ENCODE measurements at places on chromosomes 16 and 17.

GRCh38 chr16:53912155-53912554 is 208.2 kb downstream of the FTO start:
- peak; percentile 10 for DNase-seq

GRCh38 chr17:27577884-27578717 is 52.9 kb upstream of the LGALS9 start:
- no peak for DNase-seq

DNA sequence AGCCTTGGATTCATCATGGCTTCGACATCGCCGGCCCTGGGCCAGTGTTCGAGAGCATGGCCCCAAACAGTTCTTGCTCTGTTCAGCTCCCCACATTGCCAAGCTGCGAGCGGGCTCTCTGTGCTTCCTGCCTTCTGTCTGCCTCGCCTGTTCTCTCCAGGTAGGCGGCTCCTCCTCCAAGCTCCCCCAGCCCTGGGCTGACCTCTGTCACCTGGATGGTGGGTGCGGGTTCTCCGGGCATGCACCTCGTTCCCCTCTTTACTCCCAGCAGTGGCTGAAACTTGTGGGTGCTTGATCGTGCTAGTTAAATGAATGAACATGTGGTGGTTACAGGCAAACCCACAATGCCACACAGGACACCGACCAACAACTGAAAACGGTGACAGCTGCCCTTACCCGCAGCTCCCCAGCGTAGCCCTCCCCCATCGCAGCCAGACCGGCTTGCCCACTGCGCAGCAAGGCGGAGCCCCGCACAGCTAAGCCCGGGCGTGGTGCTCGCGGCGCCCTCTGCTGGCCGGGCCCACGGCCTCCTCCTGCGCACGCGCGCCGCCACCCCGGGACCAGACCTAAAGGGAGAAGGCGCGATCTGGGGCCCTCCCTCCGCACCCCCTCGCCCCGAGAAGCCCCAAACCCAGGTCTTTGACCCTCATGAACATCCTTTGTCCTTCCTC is 23.0 kb upstream of the EIF1 start:
- peak; percentile 79 for DNase-seq

GRCh38 chr17:1916963-1917715 is 87.3 kb downstream of the RPA1 start:
- no peak for DNase-seq

DNA sequence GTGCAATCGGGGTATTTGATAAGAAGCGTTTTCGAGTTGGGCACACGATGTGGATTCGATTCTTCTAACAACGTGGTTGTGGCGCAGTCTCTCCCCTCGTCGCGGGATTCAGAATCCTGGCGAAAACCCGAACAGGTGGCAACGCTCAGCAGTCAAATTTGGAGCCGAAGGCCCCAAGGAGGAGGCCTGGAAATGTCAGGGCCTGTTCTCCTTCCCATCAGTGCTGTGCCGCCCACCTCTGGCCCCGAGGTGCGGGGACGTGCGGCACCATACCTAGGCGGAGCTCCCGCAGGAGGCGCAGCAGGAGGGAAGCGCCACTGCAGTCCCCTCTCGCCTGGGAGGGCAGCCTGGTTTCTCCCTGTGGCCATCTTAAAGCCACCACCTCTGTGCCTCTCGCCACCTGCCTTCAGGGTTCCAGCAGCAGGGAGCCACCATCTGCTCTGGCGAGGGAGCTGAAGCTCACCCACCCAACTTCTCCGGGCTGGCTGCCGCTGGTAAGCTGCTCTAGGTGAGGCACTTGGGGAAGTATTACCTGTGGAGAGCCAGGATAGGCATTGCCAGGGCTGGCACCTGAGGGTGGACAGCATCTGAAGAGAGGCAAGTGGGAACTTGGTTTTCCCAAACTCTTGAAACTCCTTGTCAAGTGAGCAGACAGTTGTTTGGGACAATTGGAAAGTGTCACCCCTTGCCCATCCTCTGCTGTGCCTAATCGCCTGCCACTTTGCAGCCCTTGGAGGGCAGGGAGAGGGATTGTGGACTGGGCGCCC is 2.6 kb upstream of the AATF start:
- no peak for DNase-seq

DNA sequence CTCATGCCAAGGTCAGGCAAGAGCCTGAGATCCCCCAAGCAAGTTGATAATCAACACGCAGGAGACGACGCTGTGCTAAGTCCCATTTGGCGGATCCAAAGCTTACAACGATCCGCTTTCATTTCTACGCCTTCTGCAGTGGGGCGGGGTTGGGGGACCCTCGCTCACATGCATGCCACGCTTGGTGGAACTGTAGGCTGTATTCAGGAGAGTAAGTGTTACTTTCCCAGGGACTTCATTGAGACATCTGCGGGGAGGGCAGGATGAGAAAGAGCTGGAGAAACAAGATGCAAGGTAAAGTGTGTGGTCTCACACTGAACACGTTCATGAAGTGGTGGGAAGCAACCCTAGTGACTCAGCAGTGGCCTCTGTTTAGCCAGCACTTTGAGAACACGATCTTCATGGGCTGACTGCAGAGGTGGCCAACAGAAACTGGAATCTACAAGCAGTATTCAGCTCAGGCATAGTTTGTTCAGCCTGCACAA is 100.5 kb downstream of the XYLT1 start:
- no peak for DNase-seq

DNA sequence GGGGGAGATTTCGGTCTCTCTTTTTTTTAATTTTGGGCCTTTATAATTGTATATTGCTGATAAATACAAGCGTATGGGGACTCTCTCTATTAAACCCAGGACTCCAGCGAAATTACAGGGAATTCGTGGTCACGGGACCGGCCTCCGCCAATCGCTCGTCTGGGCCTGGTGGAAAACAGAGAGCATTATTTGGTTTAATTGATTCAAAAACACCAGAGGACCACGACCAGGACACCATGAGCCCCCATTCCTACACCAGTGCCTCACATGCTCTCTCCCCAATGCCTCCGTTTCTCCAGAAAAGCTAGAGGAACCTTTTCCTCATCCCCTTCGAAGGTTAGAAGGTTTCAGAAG is at the start of gene HOXB2:
Gene HOXB2 (minus strand): TSS at position 88 of the 354 bp plus-strand sequence. CDS start 198 bp downstream, outside the sequence.
- no peak for DNase-seq

DNA sequence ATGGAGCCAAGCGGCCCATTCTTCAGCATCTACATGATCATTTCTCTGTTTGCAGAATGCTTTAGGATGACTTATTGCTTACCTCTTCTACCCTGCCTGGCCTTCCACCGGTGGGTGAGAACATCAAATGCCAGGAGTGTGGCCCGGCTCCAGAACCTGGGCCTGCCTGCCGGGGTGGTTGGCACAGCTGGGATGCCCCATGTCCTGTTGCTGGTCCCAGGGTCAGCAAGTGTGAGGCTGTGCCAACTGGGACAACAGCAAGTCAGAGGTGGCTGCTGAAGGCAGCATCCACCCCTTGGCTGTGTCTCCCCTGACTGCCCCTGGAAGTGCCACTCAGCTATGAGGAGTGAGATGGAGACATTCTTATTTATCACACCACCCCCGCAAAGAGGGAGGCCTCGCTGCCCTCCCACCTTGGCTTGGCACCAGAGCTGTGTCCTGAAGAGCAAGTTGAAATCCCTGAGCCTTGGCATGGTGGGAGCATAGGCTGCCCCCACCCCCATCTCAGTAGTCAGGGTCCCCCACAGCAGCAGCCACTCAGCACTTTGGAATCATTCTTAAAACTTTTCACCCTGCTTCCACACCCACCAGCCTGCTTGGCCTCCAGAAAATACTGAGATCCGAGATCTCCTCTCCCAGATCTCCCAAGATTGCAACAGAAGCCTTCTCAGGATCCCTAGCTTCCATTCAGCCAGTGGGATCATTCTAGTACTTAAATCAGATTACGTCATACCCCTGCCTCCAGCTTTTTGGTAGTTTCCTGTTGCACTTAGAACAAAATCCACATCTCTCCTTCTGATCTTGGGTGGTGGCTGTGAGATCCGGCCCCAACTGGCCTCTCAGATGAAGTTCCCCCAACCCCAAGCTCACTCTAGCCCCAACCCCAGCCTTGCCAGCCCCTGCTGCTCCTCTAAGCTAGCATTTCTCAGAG is 127.5 kb downstream of the SOCS1 start:
- no peak for DNase-seq

DNA sequence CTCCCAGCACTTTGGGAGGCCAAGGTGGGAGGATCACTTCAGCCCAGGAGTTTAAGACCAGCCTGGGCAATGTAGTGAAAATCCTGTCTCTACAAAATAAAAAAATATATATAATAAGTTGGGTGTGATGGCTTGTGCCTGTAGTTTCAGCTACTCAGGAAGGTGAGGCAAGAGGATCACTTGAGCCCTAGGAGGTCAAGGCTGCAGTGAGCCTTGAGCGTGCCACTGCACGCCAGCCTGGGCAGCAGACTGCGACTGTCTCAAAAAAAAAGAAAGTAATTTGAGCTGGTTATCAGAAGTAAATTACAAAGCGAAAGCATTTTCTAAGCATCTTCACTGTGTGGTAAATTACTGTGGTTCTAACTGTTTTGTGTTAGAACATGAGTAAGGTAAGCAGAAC is 66.2 kb downstream of the NQO1 start:
- DNase-seq, result no peak

DNA sequence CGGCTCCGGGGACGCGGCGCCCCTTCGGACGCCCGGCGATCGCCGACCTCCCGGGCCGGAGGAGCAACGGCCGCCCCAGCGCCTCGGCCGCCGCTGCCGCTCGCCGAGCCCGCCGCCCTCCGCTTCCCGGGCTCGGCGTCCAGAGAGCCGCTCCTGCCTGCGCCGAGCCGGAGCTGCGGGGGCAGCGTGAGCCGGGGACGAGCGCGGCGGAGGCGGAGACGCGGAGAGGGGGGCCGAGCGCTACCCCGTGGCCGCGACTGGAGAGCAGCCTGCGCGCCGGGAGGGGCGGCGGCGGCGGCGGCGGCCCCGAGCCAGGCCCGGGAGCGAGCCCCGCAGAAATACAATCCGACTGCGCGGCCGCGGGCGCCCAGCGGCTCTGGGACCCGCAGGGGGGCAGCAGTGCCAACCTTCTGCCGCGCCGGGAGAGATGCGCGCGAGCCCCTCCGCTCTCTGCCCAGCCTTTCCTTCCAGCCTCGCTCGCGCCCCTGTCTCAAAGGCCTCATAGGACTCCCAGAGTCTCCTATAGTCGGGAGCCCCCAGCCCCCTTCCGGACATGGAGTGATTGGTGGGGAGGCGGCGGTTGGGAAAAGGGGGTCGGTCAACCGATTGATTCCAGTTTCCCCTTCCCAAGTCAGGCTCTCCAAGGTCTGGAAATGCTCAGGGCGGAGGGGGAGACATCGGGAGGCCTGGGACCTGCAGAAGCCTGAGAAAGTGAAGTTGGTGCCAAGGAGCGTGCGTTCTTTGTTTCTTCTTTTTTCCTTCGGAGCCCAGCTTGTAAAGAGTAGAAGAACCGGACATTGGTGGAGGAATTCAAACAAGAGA is 1.0 kb upstream of the SDK2 start:
- no peak for DNase-seq

GRCh38 chr17:61647047-61647446 is 56.0 kb upstream of the NACA2 start:
- no peak for DNase-seq

DNA sequence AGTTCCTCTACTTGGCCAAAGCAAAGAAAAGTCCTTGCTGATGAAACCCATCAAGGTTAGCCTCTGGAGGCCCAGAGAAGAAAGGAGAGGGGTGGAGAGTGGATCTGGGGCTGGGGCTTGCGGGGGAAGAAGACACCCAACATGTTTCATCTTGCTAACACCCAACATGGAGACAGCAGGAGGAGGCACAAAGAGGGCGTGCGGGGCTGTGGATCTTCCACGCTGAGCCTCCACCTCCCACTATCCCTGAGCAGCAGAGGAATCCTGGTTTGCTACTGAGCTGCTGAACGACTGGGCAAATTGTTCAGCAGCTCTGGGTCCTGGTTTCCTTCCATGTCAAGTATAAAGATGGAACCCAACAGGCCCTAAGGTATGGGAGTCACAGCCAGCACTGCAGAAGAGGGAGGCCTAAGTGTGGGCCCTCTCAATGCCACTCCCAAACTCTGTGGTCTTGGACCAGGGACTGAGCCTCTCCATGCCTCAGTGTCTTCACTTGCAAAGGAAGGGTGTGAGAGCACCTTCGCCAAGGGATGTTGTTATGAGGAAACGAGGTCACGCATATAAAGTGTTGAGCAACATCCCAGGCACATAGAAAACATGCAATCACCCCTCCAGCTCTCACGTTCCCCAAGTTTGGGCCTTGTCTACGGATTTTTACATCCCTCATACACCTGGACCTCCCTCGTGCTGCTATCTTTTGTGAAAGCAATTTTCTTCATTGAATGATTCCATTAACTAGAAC is 122.5 kb downstream of the XYLT1 start:
- DNase-seq, result no peak

GRCh38 chr17:78840530-78840779 is 159 bp downstream of the USP36 start:
- no peak for DNase-seq

- no peak for DNase-seq
These were observed 32.2 kb downstream of the RHBDL3 start for GRCh38 chr17:32297860-32298259.

GRCh38 chr16:49651996-49652395 is 203.9 kb downstream of the ZNF423 start:
- no peak for DNase-seq

DNA sequence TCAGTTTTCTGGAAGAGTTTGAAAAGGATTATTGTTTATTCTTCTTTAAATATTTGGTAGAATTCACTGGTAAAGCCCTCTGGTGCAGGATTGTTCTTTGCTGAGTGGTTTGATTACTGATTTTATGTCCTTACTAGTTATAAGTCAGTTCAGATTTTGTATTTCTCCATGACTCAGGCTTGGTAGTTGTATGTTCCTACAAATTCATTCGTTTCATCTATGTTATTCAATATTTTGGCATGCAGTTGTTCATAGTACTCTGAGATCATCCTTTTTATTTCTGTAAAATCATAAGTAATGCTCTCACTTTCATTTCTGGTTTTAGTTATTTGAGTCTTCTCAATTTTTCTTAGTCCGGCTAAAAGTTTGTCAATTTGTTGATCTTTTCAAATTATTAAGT is 58.1 kb upstream of the CRYM start:
- no peak for DNase-seq

GRCh38 chr17:55134486-55135157 is 130.1 kb upstream of the HLF start:
- DNase-seq, result no peak

DNA sequence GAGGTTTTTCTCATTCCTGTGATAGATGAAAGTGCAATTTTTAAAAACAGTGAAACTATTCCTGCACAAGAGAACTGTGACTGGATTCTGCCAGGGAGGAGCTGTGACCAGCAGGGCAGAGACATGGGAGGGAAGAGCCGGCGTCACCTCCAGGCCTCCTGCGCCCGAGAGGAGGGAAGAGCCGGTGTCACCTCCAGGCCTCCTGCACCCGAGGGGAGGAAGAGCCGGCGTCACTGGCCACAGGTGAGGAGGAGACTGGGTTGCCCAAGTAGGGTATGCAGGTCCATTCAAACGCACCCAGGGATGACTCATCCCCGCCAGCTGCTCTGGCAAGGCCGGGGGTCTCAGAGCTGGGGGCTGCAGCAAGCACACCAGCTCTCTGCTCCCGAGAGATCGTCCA is 56.7 kb downstream of the METRNL start:
- no peak for DNase-seq

DNA sequence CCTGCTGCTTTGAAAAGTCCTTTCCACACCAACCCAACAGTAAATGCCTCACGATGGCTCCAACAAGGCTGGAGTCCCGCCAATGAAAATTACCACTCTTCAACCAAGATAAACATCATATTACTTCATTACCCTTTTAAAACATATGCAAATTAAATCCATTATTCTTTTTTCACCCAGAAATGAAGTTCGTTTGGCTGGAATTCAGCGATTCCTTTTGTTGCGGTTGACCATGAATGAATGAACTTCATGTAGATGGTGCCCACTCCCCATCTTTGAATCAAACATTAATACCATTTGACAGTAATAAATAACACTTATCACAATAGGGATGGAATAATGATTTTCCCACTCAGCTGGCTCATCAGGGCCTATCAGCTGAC is 211.5 kb upstream of the TOX3 start:
- DNase-seq, result no peak
